ENCODE measurements at places on chromosomes 4 and X.

- DNase-seq, result no peak
Measured at GRCh38 chr4:146054676-146055075, 116.1 kb upstream of the ZNF827 start.

DNA sequence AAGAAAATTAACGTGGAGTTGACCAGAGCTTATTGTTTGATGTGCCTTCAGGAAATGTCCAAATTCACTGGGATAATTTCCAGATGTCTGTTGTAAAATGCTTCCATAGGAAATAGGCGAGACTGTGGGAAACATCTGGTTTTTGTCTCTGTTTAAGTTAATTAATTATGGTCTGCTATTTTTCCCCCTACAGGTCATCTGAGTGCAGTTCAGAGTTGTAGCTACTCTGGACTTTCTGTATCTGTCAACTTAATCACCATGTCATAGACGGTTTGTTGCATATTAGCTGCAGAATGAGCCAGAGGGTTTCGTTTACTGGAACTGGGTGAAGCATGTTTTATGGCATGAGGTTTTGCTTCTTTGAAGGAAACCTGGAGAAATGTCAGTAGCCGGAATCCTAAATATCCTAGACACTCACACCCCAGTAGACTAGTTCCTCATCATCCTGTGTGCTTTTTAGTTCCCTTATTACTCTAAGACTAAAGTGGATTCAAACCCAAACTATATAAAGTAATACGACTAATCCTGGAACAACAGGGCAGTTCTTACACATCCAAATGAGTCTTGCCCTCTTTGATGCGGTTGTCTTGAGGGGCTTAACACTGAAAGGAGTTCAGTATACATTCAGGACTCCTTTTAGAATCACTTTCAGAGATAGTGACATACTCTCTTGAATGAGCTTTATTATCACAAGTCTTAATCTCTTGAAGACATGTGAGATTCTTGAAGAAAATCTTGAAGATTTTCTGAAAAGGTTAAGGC lies 62.5 kb downstream of the PPEF1 start:
- DNase-seq, result no peak

GRCh38 chr4:23040539-23040938 lies 347.8 kb downstream of the GBA3 start:
- DNase-seq, result no peak

GRCh38 chr4:169260217-169260866 lies 10.4 kb downstream of the SH3RF1 start:
- no peak for DNase-seq

GRCh38 chr4:101127176-101127790 lies 220.0 kb downstream of the PPP3CA start:
- no peak for DNase-seq

All from bone marrow (tissue), 2 donors.